Hematopoietic multipotent progenitor cell treated with erythropoietin and hydrocortisone succinate and interleukin-3 and kit ligand, for 6 days (in vitro differentiated cells): ENCODE measurements at places on chromosomes 3 and 15.

- no peak for DNase-seq
Measured at GRCh38 chr15:36263666-36264065, 315.8 kb upstream of the CDIN1 start.

- DNase-seq, result no peak
Measured at GRCh38 chr3:30268288-30268687, 338.1 kb upstream of the TGFBR2 start.

DNA sequence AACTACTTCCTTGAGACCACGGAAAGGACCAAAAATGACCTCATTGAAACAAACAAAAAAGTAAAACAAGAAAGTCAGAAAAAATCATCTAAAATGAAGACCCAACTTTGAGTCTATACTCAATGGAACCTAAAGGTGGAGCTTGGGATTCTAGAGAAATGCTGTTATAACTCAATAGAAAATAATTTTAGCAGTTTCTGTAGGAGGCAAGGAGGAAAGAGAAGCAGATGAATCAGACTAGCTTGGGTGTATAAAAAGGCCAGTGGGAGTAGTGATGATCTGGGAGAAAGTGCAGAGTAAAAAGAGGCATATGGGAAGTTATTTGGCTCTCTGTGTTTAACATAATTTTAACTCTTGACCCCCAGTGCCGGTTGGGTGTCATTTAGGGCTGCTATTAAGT lies 94.4 kb downstream of the TMCO5A start:
- no peak for DNase-seq

DNA sequence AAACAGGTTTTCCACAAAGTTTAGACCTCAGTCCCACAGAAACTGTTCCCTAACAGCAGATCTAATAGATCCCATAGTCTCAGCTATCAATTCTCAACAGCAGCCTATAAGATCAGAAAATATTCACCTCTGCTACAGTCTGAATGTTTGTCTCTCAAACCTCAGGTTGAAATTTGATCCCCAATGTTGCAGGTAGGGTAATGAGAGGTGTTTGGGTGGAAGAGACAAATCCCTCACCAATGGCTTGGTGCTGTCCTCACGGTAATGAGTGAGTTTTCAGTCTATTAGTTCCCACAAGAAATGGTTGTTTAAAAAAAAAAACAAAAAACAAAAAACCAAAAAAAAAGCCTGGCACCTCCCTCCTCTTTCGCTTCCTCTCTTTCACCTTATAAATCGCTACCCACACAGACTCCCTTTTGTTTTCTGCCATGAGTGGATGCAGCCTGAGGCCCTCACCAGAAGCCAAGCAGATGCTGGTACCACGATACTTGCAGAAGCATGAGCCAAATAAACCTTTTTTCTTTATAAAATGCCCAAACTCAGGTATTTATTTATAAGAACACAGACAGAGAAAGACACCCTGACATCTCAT lies 14.2 kb downstream of the ZNF280D start:
- no peak for DNase-seq

DNA sequence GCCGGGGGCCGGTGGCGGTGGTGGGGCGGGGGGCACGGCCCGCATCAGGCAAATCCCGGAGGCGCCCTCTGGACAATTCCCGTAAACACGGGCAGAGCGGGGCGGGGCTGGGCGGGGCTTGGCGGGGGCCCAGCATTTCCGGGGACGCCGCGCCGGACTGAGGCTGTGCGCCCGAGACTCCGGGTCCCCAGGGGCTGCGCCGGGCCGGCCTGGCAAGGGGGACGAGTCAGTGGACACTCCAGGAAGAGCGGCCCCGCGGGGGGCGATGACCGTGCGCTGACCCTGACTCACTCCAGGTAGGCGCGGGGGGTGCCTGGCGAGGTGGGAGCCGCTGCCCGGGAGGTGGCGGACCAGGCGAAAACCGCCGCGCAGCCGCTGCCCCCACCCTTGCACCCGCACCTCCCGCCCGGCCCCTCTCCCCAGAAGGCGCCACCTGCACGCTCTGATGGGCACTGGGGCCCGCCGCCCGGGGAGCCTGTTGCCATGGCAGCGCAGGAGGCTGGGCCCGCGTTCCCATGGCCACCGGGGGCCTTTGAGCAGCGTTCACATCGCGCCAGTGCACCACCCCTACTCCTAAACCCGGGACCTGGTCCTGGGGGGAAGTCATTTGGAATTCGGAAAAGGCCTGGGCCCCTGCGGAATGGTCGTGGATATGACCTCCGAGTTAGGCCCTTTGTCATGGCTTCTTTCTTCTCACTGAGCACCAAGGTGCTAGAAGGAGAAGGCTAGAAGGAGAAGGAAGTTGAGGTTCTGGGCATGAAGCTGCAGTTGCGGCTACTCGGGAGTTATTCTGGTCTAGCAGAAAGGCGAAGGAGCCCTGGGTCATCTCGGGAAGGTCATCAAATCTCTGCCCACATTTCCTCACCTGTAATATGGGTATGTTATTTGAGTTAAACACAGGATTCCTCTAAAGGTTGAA lies 16.1 kb upstream of the SEMA4B start:
- peak; percentile 71 for DNase-seq

GRCh38 chr3:162236949-162237348 lies 740.3 kb downstream of the OTOL1 start:
- no peak for DNase-seq

DNA sequence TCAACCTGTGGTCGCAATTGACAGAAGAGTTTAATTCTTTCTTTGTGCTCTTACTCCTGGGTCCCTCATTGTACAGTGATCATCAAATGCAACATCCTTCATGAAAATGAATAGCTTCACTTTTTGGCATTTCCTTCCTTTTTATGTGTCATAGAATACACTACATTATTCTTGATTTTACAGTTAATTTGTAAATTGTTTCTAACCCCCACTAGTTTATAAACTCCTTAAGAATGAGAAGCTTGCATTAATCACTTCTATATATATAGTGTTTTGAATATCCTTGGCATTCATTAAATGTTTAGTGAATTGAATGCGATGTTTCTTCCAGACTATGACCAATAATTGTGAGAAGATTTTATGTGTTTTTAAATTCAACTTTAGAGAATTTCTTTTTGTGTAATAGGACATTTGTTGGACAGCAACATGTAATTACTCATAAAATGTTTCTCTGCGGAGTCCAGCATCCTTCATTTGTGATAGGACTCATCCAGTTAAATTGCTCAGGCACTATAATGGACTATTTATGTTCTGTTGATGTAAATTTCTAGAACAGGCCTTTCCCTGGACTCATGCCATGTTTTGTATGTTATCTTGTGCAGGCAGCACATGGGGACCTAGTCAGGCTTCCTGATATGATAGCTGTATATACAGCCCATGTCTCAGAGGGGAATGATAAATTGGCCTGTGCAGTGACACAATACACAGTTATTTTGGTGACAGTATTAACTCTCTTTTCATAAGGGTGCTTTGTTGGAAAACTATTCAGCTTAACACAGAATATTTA lies 51.3 kb downstream of the MBNL1 start:
- peak; percentile 98 for DNase-seq

GRCh38 chr3:64084640-64085039 lies 61.3 kb upstream of the PSMD6 start:
- DNase-seq, result no peak

DNA sequence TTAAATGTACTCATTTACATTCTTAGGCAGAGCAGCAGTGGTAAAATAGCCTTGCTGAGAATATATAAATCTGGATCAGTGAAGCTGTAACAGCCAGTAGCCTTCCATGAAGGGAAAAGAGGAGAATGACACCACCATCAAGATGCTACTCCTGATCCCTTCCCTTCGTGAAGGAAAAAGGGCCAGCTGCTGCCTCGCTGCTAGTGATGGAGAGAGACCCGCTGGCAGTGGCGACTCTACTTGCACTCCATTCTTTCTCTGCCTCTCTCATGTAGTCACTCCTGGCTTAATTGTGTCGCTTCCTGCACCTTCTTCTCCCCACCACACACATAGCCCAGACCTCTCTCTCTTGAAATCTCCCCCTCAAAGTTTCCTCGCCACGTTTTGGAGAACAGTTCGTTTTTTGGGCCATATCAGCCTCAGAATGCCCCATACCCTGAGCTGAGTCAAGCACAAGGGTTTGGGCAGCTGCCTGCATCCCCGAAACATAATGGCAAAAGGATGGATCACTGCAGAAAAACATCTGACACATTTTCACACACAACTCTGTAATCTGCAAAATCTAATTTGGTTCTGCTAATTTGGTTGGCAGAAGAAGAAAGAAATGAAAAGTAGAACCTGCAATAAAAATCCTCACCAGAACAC lies 460.3 kb upstream of the IL12A start:
- DNase-seq, result no peak

DNA sequence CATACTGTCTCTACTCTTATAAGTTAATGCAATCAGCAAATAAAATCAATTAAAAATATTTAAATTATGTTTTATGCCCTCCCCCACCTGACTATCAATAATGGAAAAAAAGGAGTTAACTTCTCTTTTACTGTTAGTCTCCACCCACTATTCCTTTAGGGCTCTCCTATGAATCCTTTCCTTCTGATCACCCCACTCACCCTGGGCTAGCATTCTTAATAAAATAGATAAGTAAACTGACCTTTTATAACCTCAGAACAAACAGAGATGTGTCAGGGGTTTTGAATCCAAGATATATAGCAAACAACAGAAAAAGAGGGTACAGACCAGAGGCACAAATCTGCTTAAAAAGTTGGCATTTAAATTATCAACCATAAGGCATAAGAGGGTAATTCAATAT lies 116.1 kb upstream of the PLXND1 start:
- no peak for DNase-seq

- no peak for DNase-seq
Measured at GRCh38 chr3:65655061-65655460, 383.7 kb downstream of the MAGI1 start.
